Smooth muscle cell of the brain vasculature (primary cell): ENCODE measurements at places on chromosomes 5 and 9.

GRCh38 chr9:1729631-1730030 lies 285.5 kb upstream of the SMARCA2 start:
- DNase-seq, result no peak

GRCh38 chr5:117065161-117065560 lies 490.5 kb upstream of the SEMA6A start:
- DNase-seq, result no peak

- DNase-seq, result no peak
These were observed 207.9 kb downstream of the GDNF start for GRCh38 chr5:37631939-37632338.

DNA sequence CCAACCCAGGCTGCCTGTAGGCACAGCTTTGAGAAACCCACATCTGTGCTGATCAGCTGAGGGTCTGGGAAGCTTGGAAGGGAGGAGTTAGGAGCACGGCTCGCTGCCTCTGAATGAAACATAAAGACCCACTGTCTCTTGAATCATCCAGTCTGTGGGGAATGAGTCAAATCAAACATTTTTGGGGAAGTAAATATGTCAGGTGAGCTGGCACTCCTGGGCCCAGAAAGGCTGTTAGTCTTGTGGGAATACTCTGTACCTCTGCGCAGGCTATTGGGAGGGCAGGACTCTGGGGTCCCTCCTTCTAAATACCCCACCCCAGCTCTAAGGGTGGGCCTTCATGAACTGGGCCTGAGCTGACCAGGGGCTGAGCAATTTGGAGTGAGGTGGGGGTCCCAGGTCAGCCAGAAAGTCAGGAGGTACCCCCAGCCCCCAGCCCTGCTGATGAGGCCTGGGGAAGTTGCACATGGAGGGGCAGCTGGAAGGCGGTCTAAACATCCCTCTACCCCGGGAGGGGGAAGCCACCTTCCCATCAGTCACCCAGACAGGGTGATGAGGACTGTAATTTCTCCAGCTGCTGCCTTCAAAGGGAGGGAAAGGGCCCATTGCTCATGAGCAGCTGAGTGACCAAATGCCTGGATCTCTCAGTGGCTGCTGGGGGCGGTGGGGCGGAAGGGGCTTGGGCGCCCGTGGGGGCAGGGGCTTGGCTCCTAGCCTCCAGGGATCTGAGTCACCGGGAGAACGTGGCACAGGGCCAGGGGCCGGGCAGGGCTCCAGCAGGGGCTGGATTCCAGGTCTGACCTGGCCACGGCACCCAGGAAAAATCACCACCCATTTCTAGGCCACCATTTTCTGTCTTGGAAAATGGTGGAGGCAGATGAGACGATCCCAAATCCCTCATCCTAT lies 10.8 kb downstream of the FIBCD1 start:
- no peak for DNase-seq

DNA sequence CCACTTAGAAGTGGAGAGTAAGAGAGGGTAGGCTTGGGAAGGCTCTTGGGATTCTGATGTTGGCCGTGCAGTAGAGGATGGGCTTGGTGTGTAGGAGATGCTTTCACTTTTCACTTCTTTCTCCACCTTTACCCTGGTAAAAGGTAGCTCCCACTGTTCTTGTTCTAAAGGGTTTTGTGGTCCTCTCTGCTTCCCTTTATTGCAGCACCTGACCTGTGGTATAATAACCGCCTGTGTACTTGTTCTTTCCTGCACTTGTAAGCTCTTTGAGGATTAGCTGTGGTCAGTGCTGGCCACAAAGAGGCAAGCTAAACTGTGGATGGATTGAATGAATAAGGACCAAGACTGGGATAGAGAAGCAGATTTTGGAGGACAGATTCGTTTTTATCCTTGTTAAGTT lies 25.2 kb downstream of the KDM4C start:
- DNase-seq, result no peak

DNA sequence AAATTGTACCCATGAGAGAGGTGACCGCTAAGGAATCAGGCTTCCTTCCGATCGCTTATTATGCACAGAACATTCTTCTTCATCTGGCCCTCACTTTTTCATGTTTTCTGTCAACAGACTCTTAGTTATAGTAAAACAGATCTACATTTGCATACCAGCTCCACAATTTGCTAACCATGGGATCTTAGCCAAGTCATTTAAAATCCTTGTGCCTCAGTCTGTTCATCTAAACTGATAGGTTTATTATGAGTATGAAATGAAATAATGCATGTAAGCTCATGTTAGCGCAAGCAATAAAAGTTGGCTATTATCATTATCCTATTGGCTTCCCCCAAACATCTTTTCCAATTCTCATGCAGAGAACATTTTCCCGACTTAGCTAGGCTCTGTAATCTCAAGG lies 42.3 kb downstream of the FGF1 start:
- no peak for DNase-seq

GRCh38 chr5:126446498-126447224 lies 23.5 kb downstream of the GRAMD2B start:
- DNase-seq, result no peak

- DNase-seq, result no peak
These were observed 31.2 kb downstream of the NIPSNAP3B start for GRCh38 chr9:104795082-104795481.

DNA sequence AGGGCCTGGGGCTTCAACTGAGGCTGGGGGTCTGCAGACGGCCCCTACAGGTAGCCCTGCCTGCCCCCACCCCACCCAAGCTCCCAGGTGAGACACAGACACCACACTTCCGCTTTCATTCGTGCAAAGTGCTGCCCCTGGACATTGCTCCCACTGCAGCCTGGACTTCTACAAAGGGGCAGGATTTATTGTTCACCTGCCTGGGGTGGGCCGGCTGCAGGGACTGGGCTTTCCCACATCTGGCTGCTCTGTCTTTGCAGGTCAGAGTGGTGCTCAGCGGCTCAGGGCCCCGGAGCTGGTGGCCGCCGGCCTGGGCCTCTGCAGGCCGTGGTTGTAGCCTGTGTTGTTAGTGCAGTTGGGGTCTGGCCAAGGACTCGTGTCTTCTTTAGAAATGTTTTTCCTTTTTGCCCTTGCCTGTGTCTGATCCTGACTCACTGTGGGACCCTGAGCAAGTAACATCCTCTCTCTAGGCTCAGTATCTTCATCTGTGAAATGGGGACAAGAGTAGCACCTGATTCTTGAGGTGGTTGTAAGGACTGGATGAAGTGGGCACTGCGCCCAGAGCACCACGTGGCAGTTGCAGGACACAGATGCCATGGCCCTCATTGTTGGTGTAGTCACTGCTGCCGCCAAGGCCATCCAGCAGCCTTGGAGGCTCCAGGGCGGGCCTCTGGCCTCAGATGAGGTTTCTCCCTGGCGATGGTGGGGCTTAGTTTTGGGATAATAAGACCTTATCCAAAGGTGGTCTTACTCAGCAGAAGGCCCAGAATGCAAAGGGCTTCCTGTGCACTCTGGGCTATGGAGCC lies 143.9 kb downstream of the CACNA1B start:
- no peak for DNase-seq

- DNase-seq, result no peak
These were observed 142.1 kb upstream of the POU5F2 start for GRCh38 chr5:93883459-93883858.
